ENCODE measurements at places on chromosomes 7 and 10.
A peak's percentile ranks its signal among the peaks of the same experiment; 100 is the strongest.

- DNase-seq: peak; percentile 62
Observed at GRCh38 chr10:11782793-11783557, 40.2 kb upstream of the PROSER2 start.

GRCh38 chr10:63204667-63205391 is 71.7 kb downstream of the NRBF2 start:
- DNase-seq: no peak

GRCh38 chr7:45579391-45579801 is 5.2 kb downstream of the ADCY1 start:
- no peak for DNase-seq

DNA sequence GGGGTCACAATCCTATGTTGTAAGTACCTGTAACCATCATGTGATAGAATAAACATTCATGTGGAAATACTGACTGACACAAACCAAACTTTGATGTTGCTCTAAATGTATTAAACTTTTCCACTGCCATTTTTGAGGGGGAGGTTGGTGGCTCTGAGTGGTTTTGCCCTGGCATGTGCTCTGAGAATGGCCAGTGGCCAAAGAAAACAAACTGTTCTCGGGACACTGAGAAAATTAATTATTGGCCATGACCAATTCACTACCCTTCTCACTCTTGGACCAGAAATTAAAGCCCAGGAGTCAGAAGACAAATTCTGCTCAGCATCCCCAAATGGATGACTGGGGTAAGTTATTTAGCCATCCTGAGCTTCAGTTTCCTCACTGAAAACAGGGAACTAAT is 195.9 kb downstream of the XPNPEP1 start:
- DNase-seq: no peak

- DNase-seq: peak; percentile 29
Observed at GRCh38 chr7:5417106-5418071, 6.2 kb downstream of the TNRC18 start.

DNA sequence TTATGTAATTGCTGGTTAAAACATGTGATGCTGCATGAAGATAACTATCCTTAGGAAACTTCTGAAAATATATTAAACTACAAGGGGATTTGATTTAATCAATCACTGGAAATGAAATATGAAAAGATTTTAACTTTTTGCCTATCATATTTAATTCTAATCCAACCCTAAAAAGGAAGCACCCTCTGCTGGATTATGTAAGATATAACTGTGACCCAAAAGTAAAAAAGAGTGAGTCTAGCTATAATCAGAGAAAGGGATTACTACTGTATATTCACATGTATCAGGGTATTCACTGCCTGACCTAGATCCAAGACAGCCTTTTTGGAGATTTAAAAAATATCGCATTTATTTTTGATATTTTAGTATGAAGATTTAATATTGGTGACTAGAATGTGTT is 295.5 kb downstream of the MDFIC start:
- DNase-seq: peak; percentile 37

DNA sequence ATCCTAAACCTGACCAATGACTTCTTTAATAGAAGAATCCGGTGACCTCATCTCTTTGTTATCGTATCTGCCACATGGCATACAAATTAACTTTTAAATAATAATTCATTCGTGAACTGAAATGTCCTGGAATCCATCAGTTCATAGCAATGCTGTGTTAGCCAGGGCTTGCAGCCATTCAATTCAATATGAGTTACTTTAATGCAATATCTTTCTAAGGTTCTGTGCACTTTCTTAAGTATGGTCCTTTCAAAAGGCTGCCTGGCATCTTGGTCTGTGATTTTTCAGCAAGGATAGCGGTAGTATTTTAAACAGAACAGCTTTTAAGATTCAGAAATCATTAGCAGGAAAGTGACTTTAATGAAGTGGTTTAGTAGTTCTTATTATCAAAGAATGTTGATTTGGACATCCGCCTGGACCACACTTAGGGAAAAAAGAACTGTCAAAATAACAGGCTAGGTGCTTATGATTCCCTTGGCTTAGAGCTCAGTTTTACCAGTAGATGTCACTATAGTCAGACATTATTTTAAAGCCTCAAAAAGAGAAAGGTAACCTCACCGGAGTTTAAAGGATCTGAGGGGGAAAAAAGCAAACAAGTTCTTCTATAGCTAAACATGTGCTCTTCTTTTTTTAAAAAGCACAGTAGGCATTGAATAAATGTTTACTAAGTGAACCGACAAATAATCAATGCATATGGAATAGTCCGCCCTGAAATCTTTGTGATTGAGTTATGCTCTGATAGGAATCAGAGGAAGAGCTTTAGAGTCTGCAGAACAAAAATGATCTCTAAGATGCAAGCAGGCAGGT is 22.7 kb downstream of the SLC35G1 start:
- DNase-seq: peak; percentile 69

DNA sequence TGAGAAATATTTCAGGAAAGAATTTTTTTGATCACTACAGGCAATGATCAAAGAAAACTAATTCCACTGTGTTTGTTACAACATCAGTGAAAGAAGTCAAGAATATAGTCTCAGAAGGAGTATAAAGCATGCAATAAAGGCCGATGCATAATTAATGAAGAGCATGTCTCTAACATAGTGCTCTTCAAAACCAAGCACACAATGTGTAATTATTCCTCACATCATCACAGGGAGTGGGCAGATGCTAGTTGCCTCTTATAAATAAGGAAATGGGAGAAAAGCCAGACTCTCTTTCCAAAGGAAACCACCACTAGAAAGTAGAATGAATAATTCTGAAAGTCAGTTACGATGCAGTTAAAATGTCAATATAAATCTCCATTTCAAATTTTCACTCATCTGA is 220.1 kb downstream of the TEX36 start:
- DNase-seq: no peak

GRCh38 chr7:107890962-107891635 is at the start of gene DLD:
Gene DLD, plus strand, starts transcription at chr7:107891183. Its CDS starts 68 bp downstream, at chr7:107891251.
- DNase-seq: peak; percentile 97

- no peak for DNase-seq
Observed at GRCh38 chr10:80172896-80173295, 32.4 kb downstream of the ANXA11 start.

DNA sequence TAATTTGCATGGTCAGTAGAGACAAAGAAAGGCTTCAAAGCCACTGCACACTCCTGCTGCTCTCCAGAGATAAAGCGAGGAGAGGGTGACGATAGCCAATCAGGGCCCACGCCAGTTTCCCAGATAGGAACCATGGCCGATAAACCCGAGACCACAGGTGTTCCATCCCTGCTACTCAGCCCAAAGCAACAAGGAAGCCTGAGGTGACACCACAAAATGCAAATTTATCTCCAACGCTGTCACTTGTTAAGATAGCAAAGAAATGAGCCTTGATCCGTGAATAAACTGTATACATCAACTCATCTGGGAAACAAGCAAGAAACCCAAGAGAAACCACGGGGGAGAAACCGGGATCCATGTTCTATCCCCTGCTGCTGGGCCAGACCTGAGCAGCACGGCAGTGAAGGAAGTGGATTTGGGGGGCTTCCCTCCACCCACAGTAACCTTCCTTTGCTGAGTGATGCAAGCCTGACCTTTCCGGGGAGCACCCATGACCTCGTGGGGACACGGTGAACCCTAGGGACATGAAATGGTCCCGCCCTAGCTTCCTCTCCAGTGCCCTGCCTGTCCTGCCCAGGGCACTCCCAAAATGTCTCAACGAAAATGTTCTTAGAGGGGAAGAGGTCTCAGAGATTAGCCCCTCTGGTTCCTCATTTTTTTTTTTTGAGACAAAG is 164.6 kb downstream of the PTPRN2 start:
- DNase-seq: no peak

- DNase-seq: peak; percentile 19
Observed at GRCh38 chr7:14196555-14196954, 207.1 kb upstream of the ETV1 start.

- DNase-seq: no peak
Observed at GRCh38 chr10:43386549-43386948, 15.1 kb downstream of the FXYD4 start.

DNA sequence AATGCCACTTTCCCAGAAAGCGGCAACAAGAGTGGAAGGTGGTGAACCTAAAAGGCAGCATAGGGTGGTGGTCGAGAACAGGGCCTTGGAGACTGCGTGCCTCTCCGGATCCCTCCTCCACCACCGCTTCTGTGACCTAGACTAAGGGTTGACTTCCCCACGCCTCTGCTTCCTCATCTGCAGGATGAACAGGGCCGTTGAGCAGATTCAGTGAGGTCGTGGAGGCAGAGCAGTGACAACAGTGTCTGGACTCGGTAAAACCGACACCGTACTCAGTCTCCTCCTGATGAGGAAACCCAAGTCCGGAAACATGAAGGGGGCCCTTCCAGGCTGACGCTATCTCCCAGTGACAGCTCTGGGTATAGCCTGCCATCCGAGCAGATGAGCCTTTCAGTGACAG is 162.6 kb downstream of the CELF2 start:
- no peak for DNase-seq

DNA sequence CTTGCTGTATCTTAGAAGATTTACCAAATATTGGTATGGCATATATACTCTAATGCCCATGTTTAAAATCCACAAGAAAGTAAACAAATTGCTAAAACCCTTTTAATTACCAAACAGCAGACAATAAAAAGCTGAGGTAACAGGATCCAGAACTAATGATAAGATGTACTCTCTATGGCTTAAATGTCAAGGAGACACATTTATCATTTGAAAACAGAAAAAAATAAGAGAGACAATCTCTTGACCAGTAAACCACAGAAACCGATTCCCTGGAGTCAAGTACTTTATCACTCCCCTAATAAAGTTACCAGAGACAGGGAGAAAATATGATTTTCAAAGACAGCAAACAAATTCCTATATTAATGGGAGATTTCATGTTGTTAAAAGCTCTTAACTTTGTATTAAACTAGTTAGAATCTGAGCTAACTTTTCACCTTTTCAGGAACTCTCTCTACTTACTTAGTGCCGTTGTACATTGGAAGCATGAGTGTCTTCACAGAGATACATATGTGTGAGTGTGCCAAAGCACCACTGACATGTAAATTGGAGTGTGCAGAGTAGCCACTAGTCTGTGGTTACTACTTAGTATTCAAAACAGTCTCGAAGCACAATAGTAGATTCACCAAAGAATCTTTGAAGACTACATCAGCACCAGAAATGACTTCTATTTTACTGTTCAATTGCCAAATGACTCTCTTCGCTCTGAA is 44.2 kb downstream of the TSPAN12 start:
- DNase-seq: no peak

GRCh38 chr7:13231216-13231615 is 543.8 kb downstream of the ARL4A start:
- no peak for DNase-seq

GRCh38 chr7:101457001-101457750 is 94.5 kb downstream of the COL26A1 start:
- DNase-seq: peak; percentile 28

- no peak for DNase-seq
Observed at GRCh38 chr10:90526721-90527120, 331.1 kb downstream of the HTR7 start.

GRCh38 chr7:137328373-137329120 is 15.0 kb downstream of the PTN start:
- DNase-seq: no peak

GRCh38 chr7:116290740-116291139 is 80.4 kb downstream of the TES start:
- no peak for DNase-seq

- no peak for DNase-seq
Observed at GRCh38 chr10:114996542-114996941, 58.5 kb downstream of the TRUB1 start.

DNA sequence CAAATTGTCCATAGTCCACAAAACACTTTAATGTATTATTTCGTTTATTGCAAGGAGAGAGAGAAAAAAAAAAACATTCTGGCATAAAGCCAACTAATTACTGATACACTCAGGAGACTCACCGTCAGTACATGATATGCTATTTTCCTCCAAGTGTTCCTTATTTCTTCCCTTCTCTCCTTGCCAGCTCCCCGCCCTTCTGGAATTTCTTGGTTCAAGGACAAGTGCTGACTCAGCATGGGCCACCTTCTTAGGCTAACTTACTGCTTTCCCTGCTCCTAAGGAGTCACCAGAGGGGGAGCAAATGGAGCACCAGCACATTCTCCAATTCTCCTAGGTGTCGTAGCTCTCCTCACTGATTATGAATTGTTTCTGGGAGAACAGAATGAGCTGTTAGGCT is 133.8 kb upstream of the HDAC9 start:
- peak; percentile 56 for DNase-seq

DNA sequence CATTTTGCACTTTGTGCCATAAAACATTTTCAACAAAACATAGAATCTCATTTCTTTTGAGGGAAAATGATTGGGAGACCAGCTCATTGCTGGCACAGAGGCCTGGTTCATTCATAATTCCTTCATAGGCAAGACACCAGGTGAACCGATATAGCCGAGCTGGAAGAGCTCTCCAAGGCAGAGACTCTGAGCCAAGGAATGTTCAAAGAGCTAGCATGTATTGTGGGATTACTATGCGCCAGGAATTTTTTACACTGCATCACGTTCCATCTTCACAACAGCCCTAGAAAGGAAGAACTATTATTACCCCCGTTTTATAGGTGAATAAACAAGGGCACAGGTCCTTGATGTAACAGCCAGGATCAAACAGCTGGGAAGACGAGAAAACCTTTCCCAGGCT is 2.1 kb upstream of the IL6 start:
- no peak for DNase-seq

DNA sequence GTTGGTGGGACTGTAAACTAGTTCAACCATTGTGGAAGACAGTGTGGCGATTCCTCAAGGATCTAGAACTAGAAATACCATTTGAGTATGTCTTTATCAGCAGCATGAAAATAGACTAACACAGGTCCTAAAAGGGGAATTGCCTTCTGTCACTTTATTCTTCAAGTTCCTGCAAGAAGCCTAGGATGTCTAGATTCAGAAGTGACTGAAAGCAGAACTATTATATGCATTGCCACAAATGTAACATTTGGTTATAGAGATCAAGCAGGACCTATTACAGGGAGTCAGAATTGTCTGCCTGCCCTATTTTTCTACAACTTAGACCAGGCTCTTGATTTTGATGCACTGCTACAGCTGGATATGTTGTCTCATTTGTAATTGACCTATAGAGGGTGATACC is 364.7 kb downstream of the SORCS1 start:
- DNase-seq: no peak

DNA sequence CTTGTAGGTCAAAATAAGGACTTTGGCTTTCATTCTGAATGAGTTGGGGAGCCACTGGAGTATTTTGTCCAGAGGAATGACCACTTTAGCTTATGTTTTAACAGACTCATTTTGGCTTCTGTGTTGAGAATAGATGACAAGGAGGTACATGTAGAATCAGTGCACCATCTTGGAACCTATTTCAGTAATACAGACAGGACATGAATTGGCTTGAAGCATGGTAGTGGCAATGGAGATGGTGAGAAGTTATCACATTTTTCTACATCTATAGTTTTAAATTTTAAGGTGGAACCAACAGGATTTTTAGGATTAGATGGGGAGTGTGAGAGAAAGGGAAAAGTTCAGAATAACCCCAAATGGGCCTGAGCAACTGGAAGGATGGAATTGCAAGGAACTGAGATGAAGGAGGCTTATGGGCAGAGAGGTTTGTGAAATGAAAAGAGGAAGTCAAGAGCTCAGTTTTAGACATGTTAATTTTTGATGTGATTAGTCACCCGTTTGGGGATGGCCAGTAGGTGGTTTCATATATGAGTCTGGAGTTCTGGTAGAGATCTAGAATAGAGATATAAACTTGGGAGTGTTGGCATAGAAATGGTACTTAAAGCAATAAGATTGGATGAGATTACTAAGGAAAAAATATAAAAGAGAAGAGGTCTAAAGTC is 89.2 kb upstream of the JAZF1 start:
- no peak for DNase-seq

- DNase-seq: no peak
Observed at GRCh38 chr10:128863823-128864405, 603.1 kb upstream of the MGMT start.

All from ACHN (cell line).